Stimulated activated CD4-positive, alpha-beta T cell treated with anti-CD3 and anti-CD28 coated beads, Interleukin-1b, Interleukin-23, amount 100 ng/mL, for 1 hour (primary cell): ENCODE measurements at places on chromosomes 4 and X.

- no peak for DNase-seq
These were observed 1091.8 kb downstream of the RAPGEF2 start for GRCh38 chr4:160194716-160195115.

DNA sequence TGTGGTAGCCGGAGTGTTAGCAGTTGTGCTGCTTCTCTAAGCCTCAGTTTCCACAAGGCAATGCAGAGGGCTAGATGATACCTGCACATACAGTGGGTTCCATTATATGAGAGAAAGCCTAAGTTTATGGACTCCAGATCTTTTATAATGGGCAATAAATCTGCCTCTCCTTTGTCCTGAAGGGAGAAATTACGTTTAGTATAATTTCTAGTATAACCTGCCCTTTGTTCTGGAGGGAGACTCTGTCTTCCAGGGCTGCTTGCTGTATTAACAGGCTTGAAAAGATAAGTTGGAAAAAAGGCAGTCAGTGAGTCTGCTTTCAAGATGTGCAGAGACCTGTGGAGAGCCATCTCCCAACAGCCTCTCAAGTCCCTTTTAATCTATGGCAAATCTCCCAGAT is 42.8 kb downstream of the ZNF81 start:
- DNase-seq = no peak

DNA sequence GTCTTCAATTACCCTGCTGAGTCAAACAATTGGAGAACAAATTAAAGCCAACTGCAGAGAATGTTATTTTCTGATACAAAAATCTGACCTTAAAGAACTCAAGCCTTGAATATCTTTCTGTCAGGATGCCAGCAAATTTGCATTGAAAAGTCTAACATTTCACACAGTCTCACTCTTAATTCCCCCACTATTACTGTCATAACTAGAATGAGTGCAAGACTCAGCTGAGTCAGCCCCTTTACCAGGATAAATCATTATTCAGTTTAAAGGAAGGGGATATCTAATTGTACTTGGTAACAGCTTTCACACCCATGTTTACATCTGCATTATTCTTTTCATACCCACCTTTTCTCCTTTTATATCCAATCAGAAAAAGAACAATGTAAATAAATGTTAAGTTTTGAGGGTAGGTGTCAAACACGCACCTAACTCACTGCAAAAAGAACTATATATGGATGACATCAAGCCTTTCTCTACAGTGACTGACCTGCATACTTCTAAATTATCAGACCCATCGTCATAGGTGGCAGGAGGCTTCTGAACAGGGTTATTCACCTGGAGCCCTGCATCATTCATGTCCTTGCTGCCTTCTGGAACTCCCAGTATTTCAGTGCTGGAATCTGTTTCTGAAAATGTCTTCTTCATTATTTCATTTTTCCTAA is 117.4 kb downstream of the TMA16 start:
- DNase-seq = no peak

DNA sequence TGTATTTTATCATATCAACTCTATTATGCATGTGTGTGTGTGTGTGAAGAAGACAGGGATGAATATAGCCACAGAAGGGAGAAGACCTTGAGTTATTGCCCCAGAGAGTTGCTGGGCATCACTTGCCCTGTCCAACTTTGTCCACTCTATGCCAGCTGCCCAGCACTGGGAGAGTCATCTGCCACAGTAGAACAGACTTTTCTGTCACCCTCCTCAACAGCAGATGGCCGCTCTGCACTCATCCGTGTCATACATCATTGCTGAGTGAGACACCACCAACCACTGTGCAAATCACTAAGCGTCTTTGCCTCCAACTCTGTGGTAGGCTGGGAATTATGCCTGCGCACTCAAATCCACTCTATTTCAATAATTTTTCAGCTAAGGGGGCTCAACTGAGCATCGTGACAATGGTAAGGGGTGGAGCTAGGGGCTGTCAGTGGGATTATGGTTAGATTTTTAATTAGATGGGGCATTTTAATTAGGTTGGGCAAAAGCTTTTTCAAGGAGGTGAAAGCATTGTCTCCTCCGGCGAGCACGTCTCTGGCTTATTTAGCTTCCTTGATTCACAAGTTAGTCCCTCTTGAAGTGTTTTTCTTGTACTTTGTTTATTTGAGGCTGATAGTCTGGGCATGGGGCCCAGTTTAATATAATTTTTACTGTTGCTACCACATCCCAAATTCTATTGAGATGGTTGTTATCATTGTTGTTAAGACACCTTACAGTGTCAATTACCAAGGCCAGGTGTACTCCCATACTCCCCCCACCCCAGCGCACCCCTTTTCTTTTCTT is 100.1 kb upstream of the KLF3 start:
- no peak for DNase-seq

DNA sequence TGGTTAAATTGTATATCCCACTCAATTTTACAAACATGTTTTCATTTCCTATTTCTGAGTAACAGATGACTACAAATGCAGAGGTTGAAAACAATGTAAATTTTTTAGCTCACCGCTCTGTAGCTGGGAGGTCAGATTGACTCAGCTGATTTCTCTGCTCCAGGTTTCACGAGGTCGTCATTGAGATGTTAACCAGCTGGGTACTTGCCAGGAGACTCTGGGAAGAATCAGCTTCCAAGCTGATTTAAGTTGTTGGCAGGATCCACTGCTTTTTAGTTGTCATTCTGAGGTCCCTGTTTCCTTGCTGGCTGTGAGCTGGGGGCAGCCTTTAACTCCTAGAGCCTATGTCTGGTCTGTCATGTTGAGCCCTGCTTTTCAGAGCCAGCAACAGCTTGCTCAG is 864.3 kb upstream of the AGA start:
- no peak for DNase-seq

DNA sequence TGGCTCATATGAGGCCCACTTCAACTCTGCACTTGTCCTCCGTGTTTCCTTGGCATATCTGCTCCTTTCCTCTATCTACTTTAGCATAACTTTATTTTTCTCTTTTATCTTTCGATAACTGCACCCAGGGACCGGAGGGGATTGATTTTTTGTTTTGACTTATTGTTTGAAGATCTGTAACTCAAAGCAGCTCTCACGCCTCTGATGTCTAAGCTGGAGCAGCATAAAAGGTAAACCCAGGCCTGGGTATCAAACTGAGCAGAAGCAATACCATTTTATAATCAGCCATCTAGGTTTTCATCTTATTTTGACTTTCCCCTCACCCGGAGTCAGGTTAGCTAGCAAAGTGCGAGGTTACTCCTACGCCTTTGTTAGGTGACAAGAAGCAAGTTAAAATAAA is 28.4 kb downstream of the LEF1 start:
- no peak for DNase-seq
